ENCODE measurements at places on chromosomes 2 and 18.

GRCh38 chr2:98901291-98901690 lies 34.7 kb downstream of the CRACDL start:
- no peak for DNase-seq

DNA sequence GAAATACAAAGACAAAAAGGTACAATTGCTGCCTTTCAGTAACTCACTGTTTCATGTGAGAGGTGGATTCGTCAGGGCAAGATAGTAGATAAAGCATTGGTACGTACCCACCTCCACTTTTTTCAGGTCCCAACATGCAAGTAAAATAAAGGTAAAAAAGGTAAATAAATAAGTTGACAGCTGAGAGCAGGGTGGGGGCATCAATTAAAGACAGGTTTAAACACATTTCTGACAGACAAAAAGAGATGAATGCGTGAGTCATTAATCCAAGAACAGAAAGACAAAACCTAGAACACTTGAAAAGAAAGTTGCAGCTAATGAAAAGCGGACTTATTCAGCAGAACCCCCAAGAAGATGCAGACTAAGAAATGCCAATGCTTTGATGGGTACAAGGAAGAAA lies 979.6 kb upstream of the CDH2 start:
- DNase-seq = no peak

- no peak for DNase-seq
These were observed 797 bp downstream of the TTC32 start for GRCh38 chr2:19900931-19901441.

DNA sequence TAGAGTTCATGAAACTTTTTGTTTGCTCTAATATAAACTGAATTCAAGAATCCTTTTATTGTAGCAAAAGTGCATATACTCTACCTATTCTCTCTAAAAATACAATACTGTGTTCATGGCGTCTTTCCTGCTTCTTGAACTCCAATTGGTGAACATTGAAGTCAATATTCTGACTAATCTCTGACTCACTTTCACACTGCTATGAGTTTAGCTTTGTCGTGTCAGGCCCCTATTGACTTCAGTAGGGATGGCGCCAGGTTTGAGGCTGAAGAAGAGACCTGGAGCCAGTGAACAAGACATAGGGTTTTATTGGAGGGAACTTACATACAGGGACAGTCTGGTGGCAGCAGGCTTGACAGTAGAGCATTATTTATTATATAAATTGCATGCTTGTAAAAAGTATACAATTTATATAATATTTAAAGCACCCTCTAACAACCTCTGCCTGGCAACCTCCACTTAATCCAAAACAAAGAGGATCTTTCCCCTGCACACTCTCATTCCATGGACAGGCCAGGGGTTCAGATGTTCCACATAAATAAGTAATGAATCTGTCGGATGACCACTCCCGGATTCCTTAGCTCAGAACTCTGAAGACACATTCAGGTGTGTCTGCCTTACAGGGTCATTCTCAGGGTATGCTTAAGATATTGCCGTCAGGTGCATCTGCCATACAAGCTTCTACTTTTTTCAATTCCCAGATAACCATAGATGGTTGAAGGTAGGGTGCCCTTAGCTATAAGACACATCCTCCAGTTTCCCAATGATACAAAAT lies 141.0 kb downstream of the CERS6 start:
- no peak for DNase-seq

DNA sequence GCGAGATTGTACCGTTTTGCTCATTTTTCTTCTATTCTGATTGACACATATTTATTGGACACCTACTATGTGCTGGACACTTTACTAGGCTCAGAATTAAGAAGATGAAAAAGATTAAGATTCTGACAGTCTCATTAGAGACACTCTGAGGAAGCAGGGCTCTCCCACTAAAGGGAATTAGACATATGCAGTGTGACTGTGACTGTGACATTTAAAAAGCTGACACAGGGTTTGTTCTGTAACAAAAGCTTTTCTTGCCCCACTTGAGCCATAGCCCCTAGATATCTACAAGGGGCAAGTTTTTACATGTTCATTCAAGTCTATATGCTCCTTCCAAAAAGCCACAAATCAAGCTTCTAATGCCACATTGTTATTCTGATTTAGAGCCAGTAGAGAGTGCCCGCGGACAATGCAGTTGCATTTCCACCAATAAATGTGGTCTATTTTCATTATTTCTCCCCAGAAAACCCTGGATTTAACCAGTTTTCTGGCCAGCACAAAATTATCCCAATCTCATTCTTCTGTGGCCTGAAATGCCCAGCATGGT lies 9.8 kb downstream of the ARHGAP25 start:
- DNase-seq = no peak

Measured in NCI-H1930 (cell line).